ENCODE measurements at places on chromosomes 16 and 17.

DNA sequence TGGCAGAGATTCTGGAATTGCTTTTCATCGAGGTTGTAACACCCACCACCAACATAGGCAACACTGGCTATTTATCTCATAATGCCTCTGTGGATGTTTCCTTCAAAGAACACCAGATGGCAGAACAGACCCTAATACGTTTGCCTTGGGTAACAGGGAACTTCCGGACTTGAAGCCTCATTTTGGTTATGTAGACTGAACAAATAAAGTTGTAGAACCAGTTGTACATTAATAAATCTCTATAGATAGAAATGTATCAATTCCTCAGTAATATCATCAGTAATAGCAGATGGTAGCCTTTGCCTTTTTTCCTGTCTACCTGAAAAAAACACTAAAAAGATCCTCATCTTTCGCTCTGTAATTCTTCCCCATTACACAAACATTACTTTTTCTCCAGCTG is 25.9 kb upstream of the APOH start:
- DNase-seq, result peak; percentile 81

- DNase-seq, result no peak
Measured at GRCh38 chr16:56667581-56668571, at the start of gene MT1G. TSS of gene MT1G (minus strand) at chr16:56668065. CDS start at chr16:56667993, 72 bp downstream.

DNA sequence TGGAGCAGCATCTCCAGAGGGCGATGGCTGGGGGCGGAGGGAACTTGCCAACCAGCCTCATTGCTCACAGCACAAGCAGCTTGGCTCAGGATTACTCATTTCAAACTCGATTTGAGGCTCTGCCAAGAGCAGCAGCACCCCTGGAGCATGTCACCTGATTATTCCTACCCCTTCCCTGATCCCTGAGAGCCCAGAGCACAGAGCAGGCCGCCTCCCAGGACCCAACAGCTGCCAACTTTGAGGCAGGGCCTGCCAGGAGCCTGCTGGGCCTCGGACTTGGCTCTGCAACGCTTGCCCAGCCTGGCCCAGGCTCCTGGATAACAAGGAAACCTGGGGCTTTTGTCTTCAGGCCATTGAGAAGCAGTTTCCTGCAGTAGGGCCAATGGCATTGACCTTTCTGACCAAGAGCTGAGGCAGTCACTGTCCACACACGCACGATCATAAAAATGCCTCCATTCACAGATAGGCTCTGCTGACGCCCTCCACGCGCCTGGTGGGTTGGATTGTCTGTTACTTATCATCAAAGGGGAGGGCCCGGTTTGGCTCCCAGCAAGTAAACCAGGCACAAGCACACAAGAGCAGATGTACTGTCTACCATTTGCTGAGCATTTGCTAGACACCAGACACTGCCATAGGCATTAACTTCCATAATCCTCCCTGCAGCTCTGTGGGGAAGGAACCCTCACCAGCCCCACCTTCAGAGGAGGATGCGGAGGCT is 406.6 kb upstream of the EEF2KMT start:
- no peak for DNase-seq

GRCh38 chr16:89325861-89326471 is 108.5 kb downstream of the ZNF778 start:
- DNase-seq, result peak; percentile 31

GRCh38 chr17:77512062-77512946 is 371.5 kb downstream of the SEC14L1 start:
- DNase-seq, result no peak

GRCh38 chr17:35807371-35808144 is 1.7 kb upstream of the TAF15 start:
- DNase-seq, result no peak

GRCh38 chr17:32970281-32970680 is 21.4 kb upstream of the SPACA3 start:
- DNase-seq, result no peak

DNA sequence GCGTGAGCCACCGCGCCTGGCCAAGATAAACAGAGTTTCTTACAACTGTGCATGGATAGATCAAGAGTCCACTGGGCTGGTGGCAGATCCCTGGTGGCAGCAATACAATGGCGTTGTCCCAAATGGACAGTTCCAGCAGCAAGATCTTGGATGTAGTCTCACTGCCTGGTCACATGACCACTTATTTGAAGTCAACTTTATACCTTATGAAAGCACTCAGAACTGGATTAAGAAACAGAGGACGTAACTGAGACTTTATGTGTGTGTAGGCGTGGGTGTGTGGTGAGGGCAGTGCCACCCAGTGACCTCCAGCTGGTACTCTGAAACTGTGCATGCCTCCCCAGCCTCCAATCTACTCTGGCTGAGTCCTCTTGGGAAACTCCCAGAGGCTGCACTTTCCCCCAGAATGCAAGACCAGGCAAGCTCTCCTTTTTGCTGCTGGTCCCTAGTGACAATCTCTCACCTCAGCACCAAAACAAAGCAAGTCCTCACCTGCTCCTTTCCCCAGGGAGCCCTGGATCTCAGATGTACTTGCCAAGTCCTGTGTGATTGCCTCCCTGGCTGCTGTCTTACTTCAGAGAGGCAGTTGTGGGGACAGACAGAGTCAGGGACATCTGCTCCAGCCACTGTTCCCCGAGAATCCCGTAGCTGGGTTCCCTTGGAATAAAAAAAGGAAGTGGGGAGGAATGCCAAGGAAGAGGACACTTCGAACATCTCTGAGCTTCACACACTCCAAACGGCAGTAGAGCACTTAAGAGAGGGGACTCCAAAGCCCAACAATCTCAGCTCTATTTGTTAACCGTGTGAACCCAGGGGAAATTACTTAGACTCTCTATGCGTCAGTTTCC is 11.7 kb upstream of the ST6GALNAC2 start:
- no peak for DNase-seq

DNA sequence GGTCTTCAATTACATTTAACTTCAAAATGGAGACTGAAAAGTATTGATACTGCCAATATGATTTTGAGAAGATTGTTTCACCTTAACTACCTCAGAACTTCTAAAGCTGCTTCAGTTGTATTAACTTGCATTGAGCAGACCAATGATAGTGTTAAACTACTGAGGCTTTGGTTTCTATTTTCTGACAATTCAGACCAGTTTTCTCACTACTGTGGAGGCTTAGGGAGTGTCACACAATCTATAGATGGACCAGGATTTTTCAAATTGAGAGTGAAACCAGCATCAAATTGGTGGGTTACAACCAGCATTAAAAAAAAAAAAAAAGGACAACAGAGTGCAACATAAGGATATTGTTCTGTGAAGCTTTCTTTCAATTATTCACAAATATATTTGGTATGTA is 21.2 kb downstream of the COG1 start:
- DNase-seq, result no peak

- DNase-seq, result no peak
Measured at GRCh38 chr17:58085039-58085715, 2.0 kb downstream of the DYNLL2 start.

DNA sequence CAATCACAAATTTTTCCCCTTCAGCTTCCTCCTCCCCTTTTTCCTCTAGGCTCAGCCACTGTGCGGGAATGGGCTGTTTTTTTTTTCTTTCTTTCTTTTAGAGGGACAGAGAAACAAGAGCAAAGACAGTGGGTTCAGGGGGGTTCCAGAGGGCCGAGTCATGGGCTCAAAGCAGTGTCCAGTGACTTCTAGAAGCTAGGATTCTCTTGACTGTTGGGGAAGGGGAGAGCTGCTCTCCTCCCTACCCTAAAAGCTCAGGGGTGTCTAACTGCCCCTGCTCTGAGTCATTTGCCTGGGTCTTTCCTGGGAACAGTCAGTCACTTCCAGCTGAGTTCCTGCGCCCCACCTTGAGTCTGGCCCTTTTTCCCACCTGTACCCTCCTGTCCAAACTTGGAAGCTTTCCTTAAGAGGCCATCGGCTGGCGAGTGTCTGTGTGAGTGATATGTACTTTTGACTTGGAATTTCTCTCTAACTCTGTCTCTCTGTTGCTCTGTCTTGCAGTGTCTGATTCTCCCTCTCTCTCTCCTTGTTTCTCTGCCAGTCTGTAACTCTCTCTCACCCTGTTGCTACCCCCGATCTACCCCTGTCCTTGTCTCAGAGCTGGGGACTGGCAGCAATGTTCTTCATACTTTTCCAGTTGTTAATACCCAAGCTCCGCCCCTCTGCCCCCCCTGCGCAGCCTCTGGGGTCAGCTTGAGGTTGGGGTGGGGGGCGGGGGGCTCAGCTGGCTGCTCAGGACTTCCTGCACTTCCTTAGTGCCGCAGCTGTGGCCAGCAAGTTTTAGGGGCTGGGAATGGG is 2.4 kb downstream of the THRA start:
- no peak for DNase-seq

DNA sequence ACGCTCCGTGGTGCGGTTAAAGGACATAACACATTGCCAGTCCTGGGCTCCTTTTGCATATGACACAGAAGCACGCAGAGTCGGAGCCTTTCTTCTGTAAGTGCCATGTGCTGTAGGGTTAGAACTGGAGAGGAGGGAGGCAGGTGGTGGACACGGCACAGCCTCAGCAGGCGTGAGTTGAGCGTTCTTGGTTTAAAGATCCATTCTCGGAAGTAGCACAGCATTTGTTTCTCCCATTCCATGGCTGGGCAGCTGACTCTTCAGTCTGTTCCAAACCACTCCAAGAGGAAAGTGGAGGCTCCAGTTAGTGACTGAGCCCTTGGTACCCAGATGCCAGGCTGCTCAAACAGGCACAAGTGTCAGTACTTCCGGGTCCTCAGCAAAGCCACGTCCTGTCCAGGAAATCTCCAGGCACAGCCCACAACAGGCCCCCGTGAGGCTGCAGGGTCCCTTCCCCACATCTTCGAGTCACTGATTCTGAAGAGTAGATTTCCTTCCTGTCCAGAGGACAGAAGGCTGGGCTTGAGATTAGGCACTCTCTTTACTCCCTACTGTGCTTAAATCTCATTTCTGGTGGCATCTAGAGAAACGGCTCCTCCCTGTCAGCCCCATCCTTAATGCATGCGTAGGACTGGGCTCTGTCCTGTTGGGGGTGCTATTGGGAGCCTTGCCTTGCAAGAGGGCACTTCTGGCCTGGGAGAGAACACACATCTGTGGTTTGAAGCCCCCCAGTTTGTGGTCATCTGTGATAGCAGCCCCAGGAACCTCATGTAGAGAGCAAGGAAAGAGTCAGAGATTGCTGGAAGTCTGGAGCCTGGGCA is 39.6 kb upstream of the NAT9 start:
- DNase-seq, result no peak

All from CD4-positive, alpha-beta T cell treated with Interleukin-17A for 1 hour (primary cell).